ENCODE measurements at places on chromosomes 6 and 20.

- no peak for DNase-seq
These were observed 574.4 kb downstream of the PRKN start for GRCh38 chr6:162153120-162153519.

- DNase-seq = no peak
These were observed 43.9 kb upstream of the SRF start for GRCh38 chr6:43127180-43127579.

DNA sequence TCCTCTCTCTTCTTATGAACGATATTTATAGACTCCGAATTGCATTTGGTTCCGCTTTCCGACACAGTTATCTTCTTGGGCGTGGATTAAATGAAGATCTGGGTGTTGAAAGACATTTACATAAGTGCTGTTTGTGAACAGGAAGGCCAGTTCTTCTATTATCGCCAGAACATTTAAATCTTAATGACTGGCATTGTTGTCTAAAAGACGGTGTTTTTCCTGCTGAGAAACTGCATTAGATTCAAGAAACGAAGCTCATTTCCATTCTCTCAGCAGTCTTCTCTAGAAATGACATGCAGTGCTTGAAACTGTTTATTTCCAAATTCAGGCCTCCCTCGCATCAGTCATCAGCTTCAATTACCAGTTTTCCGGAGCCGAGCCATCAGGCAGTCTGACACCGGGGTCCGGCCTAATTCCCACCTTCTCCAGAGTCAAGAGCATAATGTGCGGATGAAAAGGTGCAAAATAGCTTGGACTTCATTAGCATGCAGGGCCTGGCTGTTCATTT, 16.0 kb downstream of the LINC00237 start:
- no peak for DNase-seq

- DNase-seq = no peak
These were observed 102.2 kb downstream of the SLC24A3 start for GRCh38 chr20:19314621-19315020.

GRCh38 chr20:18427214-18427613, 39.6 kb downstream of the DZANK1 start:
- DNase-seq = no peak

DNA sequence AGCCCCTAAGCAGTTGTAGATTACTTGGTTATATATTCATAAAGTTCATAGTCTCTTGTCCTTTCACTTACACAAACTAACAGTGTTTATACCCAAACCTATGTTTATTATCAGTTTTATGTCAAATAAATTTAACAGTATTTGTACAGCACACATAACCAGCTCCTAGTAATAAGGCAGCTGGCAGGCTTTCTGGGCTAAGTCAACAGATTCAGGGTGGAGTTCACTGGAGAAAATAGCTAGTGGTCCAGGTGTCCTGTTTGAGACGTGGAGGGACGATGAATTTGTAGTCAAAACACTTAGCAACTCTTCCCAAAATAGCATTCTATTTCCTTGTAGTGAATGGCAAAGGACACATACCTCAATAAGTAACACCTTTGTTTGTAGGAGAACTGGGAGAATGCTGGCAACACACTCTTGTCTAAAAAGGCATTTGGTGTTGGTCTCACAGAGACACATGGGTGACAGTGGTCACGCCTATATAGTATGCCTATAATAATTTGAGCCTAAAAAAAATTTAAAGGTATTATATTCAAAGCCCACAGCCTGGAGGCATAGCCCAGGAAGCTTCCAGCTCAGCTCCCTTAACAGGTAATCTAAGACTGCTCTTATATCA, 156.4 kb upstream of the CARMIL1 start:
- no peak for DNase-seq

DNA sequence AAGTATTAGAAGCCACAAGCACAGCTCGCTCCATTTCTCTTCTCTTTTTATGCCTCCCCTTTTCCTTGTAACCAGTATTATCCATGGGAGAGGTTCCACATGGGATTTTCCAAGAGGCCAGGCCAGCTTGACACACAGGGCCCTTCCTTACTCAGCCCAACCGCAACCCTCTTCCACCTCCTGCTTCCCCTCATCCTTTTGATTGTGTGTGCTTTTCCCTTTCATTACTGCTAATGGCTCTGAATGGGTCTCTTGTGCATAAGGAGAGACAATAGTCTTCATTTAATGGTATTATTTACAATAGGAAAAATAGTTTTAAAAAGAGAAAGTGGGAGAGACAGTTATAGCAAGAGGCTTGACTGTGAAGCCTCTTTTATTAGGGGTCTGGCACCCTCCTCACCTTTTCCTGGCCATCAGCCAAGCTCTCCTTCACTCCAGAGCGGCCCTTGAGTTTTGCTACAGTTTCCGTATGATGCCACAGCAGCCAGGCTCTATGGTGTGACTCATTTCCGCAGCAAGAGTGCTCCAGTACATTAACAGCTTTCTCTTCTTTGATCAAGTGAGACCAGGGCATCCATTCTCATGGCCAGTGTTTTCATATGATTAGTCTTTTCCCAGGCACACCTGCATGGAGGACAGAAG, 579.5 kb downstream of the TFAP2B start:
- DNase-seq = no peak

DNA sequence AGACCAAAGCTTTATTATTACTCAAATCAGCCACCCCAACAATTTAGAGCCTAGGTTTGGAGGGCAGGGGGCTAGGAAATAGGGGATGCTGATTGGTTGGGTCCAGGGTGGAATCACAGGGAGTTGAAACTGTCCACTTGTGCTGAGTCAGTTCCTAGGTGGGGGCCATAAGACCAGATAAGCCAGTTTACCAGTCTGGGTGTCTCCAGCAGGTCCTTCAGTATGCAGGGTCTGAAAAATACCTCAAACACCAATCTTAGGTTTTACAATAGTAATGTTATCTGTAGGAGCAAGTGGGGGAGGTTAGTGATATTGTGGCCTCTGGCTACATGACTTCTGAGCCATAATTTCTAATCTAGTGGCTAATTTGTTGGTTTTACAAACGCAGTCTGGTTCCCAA, 63.2 kb downstream of the UBR2 start:
- DNase-seq = no peak

DNA sequence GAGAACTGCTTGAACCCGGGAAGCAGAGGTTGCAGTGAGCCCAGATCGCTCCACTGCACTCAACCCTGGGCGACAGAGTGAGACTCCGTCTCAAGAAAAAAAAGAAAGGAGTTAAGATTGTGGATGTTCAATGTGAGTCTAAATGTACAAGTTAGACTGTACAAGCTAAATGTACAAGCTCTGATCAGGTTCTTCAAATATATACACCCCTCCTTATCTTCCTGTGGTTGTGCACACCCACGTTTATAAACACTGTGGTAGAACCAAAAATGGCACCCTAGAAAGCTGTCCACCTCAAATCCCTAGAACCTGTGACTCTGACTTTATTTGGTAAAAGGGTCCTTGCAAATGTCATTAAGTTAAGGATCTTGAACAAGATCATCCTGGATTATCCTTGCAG, 11.2 kb upstream of the RANBP9 start:
- DNase-seq = no peak

- no peak for DNase-seq
These were observed 160.0 kb upstream of the RALGAPA2 start for GRCh38 chr20:20872428-20872827.

GRCh38 chr6:79040083-79040482, 38.0 kb downstream of the PHIP start:
- no peak for DNase-seq

DNA sequence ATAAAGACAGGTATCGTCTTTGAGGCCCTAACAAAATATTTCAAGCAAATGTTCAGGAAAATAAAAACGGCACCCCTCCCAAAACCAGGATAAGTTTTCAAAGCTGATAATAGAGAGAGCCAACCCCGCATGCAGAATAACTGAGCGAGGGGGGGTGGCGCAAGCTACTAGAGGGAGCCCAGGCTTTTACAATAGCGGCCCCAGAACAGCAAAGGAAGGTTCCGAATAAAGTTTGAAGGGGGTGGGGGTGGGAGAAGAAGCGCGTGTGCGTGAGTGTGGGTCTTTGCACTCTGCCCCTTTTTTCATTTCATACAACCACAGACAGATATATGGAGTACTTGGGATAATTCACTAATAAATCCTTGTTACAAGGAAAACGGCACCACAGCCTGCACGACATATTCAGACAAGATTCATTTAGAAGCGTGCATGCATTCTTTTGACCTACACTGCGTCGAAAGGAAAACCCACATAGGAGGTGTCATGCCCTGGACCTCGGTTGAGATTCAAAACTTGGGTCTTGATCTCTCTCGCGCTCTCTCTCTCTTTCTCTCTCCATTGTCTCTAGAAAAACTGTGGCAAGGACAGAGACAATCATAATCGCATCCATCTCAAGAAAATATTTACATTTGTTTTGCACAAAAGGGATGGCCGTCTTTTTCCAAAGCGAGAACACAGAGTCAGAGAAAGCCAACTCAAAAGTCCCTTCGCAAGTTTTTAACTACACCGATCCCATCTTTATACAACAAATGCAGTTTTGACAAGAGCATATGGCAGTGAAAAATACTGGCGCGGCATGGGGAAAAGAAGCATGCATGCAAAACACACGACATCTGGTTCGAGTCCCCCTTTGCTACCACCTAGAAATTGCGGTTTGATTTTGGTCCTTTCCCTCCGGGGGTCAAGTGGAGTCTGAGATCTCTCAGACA, 1.6 kb downstream of the OLIG3 start:
- no peak for DNase-seq

DNA sequence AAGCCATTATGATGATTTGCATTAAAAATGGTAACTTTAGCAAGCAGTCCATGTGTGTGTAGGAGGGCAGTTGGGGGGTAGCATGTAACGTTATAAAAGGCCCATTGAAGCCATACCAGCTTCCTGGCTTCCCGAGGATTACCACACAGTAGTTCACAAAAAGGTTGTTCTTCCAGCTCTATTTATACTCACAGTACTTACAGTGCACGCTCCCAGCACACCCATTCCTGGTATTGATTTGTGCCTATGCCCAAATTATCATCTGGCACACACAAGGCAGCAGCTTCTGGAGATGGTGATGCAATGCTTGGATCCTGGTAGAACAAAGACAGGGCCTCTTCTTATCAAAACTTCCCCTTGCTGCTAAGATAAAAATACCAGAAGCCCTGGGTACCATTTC, 436.8 kb downstream of the HAO1 start:
- DNase-seq = no peak

- DNase-seq = no peak
These were observed 147.9 kb upstream of the PDE7B start for GRCh38 chr6:135703621-135704020.

GRCh38 chr6:91713911-91714310, 1127.0 kb upstream of the MAP3K7 start:
- DNase-seq = no peak

- no peak for DNase-seq
These were observed 594.7 kb upstream of the ADGRB3 start for GRCh38 chr6:68040312-68040778.

GRCh38 chr20:2293971-2294370, 1.8 kb upstream of the TGM3 start:
- DNase-seq = no peak

GRCh38 chr6:63759605-63760105, 124.1 kb downstream of the PHF3 start:
- DNase-seq = no peak

DNA sequence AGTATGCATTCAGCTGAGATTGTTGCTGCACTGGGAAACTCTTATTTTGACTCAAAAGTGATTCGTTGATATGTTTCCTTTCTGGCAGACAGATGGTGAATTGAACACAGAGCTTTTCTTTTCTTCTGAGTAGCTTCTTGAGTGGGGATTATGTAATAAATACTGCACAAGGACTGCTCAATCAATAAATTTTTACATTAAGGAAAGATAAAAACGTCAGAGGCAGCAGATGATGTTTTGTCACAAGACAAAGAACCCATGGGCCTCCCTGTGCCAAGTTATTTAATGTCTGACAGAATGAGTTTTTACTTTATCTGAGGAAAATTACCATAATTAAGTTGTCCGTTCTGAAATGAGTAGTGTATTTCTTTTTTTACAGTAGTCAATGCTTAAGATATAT, 460.3 kb downstream of the UTRN start:
- no peak for DNase-seq

DNA sequence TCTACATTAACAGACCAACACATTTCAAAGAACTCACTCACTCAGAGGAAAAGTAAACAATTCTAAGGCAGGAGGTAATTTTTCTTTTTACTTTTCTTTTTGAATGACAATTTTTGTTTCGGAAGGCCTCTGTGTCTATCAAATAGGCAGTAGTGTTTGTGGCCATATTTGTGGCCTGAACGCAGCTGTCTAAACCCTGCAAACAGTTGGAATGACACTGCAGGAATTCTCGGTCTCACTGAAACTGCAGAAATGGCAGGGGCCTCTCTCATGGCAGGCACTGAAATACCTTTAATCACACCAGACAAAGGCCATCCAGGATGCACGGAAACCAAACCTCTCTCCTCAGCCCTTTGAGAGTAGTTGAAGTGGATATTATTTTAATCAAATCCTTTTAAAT, 30.4 kb downstream of the FYN start:
- no peak for DNase-seq

GRCh38 chr6:16731478-16732051, 29.7 kb downstream of the ATXN1 start:
- no peak for DNase-seq

GRCh38 chr6:80969439-80969838, 783.0 kb downstream of the TENT5A start:
- no peak for DNase-seq

- DNase-seq = no peak
These were observed 105.8 kb downstream of the JARID2 start for GRCh38 chr6:15351631-15352030.
